ENCODE measurements at places on chromosomes 5 and 9.

DNA sequence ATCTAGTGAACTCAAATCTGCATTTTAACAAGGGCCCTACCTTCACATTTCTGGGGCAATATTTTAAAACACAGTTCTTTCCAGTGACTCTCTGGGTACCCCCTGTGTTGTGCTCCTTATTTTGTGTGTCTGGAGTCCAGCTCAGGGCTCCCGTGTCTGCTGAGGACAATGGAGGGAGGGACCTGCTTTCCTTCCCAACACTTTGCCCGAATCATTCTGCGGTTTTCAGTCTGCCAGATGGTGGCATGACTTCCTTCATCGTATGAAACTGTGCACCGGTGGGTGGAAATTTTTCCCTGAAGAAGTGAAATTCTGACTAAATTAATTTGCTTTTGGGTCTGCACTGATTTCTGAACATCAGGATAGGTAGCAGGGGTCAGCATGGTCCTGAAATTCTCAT is 153.6 kb upstream of the CD180 start:
- no peak for DNase-seq

DNA sequence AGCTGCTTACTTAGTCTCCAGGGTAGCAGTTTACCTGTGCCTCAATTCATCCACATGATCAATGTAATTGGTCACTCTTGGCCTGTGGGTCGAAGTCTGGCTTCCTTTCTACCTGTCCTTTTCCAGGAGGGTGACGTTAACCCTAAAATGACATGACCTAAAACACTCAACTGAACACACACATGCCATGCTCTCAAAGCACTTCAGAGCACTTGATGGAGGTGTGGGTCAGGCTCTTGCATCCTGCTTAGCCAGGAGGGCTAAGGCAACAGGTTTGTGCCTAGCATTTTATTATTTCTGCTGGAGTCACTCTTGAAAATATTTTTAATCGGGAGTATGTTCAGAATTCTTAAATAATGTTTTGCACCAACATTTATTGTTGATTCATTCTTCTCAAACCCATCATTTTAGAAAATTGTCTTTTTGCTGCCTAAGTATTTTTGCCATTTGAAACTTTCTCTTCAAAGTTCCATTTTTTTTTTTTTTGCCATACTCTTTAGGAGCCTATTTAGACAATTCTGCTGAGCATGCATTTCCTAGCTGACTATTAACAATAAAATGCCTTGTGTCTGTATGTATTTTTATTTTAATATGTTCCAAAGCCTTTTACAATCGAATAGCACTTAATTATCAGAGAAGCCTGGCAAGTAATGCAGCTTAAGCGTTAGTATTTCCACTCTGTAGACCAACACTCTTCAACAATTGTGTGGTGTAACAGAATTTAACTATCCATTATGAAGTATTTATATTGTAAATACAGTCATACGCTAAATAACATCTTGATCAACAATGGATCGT is 59.1 kb downstream of the ATP10B start:
- DNase-seq = no peak

DNA sequence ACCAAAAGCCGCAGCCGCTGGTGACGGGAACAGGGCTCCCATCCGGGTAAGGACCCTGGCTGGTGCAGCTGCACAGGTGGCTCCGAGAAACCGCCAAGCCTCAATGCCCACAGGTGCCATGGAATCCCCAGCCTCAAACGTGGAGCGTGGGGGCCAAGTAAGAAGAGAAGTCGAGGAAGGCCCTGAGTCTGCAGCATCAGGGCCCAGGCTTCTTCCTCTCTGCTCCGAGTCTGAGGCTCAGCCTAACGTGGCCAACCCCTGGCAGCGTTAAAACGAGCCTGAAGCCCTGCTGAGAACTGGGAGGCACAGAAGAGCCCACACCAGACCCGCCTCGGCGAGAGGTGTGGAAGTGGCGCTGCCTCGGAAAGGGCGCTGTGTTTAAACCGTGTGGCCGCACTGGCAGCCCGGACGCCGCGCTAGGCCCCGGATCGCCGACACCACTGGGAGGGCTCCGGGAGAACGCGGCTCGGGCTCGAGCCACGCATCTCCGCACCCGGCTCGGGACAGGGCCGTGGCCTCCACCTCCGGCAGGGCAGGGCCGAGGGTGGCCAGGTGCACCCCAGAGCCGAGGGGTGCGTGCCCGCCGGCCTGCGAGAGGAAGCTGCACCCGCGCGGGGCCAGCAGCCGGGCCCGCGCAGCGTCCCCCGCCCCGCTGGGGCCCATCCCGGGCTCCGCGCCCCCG is 730 bp downstream of the ZMYND19 start:
- no peak for DNase-seq

GRCh38 chr5:68251386-68251785 is 35.8 kb downstream of the PIK3R1 start:
- no peak for DNase-seq

- no peak for DNase-seq
These were observed 12.5 kb downstream of the GLIS3 start for GRCh38 chr9:4287386-4287785.

- no peak for DNase-seq
These were observed 8.1 kb downstream of the FSD1L start for GRCh38 chr9:105455836-105456475.

DNA sequence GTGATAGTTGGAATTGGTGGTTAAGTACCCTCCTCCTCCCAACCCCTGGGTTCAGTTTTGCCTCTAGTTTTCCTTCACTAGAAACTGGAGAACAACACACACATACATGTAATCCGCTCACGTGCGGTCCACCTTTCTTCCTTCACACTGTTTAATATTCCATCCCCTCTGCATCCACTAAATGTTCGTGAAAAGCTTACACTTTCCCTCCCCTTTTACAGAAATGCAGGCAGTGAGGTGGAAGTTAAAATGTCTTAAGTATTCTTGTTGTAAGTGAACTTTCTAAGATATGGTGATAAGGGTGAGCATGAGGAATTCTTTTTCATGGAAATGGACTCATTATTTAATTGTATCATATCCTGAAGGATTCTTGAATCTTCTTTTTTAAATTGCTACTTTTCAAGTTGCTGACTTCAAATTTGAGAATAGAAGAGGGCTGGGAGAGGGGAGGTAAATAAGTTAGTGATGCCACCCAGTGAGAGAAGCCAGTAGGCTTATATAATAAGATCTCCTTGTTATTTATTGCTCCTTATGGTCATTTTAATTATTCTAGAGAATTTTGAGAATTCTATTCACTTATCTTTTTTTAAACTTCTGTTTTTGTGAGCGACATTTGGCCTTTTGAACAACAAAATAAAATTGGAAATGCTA is 90.2 kb downstream of the TLE4 start:
- DNase-seq = no peak

DNA sequence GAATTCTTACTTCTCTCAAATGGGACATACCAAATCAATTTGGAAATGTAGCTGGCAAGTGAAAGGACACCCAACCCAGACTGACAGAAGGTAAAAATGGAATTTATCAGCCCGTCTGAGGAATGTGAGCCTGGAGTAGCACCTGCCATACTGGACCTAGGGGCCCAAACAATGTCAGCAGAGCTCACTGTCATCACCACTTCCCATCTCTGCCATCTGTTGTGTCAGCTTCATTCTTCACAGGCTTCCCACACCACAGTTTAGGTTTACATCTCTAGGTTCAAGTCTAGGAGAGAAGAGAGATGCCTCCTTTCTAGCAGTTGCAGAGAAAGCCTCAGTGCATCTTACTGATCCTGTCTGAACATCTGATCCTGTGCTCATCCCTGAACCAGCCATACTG is 222.4 kb downstream of the DOCK8 start:
- DNase-seq = no peak

DNA sequence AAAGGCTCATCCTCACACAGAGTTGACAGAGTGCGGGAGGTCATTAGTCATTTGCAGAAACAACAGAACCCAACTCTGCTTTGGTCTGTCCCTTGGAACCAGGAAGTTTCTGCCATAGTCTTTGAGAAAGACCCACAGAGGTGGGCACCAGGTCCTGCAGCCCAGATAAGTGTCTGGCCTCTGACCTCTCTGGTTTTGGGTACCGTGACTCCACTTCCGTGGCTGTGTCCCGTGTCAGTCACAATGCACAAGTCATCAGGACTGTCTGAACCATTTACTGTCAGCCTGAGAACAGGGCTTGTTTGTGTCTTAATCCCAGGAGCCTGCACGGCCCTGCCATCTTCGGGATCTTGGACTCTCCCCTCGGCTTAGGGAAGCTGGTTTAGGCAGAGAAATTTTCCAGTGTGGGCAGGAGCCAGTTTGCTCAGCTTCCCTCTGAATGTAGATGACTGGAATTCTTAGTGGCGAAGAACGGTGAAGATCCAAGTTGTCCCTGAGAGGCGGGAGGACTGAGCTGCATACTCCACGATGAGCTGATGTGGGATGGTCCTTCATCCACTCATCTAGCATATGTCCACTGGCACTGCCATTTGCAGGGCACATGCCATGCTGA is 11.9 kb downstream of the GSN start:
- DNase-seq = no peak

- no peak for DNase-seq
These were observed 50.2 kb downstream of the OTULIN start for GRCh38 chr5:14714706-14715105.

- DNase-seq = no peak
These were observed 1.6 kb downstream of the IRX4 start for GRCh38 chr5:1881098-1881572.

DNA sequence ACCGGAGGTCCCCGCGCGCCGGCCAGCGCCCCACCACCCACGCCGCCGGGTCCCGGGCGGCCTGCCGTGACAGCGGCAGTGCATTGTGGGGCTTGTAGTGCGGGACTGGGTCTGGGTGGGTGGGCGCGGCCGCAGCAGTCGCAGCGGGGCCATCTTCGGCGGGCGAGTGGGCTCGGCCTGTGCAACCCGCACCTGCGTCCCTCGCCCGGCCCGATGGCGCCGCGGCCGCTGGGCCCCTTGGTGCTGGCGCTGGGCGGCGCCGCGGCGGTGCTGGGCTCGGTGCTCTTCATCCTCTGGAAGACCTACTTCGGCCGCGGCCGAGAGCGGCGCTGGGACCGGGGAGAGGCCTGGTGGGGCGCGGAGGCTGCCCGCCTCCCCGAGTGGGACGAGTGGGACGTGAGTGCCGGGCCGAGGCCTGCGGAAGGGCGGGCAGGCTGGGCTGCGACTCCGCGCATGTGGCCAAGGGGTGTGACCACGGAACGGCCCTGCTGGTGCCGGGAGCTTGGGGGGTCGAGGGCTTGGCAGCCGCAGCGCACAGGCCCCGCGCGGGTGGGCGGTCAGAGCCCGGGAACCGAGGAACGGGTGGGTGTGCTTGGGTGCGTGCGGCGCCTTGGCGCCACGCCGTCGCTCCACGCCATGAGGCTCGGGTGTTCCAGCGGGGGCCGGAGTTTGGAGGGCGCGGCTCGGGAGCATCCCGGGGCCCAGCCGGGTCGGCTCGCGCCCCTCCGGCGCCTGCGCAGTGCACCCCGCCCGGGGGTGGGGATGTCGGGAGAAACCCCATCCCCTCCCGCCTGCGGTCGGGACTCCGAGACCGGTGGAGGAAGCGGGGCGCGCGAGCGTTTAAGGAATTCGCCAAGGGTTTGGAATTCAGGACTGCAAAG is at the start of gene ARL10:
Gene ARL10, plus strand, starts transcription at position 137 of the 881 bp plus-strand sequence. Its CDS starts 77 bp downstream, at position 214.
- peak; percentile 40 for DNase-seq

- no peak for DNase-seq
These were observed 93.3 kb upstream of the SLC44A1 start for GRCh38 chr9:105150991-105151685.

DNA sequence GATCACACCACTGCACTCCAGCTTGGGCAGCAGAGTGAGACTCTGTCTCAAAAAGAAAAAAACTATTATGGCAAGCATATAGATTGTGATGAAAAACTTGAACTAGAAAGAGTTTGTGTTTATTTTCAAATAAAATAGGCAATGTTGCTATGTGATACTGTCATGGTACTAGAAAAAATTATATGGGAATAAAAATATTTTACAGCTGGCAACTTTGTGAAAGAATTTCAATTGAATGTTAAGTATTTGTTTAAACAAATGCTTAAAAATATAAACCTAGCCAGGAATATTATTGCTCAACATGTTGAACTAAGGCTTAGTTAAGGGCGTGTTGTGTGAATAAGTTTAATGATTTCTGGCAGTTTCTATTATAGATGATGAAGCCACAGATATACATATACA is 31.7 kb downstream of the HSDL2 start:
- no peak for DNase-seq

GRCh38 chr5:107218457-107219193 is 452.1 kb downstream of the EFNA5 start:
- DNase-seq = no peak

- no peak for DNase-seq
These were observed 62.9 kb downstream of the DENND1A start for GRCh38 chr9:123867034-123867433.

GRCh38 chr5:170339780-170340167 is 42.2 kb upstream of the LCP2 start:
- DNase-seq = no peak

GRCh38 chr9:126330536-126330935 is 3.9 kb downstream of the MVB12B start:
- DNase-seq = no peak

DNA sequence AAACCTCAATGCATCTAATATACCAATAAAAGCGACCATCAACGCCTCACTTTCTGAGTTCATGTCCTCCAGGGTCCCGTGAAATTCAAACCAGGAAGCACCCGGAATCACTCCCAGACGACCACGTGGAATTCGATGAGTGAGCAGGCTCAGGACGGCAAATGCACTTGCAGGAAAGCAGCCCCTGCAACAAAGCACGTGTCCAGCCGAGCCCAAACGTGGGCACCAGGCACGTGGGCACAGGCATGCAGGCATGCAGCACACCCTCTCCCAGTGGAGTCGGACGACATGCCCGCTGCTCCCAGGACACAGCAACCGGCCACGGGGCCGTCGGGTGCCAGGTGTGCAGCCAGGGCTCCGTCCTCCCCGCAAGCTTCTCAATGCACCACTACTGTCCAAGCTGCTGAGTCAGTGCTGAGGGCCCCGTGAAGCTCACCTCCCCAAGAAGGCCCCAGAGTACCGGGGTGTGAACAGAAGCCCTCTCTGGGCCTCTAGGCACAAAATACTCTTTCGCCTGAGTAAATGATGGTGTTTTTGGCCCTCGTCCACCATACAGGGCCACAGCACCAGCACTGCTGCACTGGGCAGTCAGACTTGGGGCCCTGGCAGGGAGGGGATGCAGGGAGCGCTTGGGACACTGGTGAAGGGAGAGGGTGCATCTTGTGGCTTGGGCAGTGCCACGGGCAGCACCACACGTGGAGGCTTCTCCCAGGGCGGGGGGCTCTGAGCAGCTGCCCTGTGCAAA is 87.6 kb downstream of the VAV2 start:
- no peak for DNase-seq

- no peak for DNase-seq
These were observed 366.1 kb downstream of the DMRT2 start for GRCh38 chr9:1416261-1416660.

GRCh38 chr9:33992632-33993031 is 56.1 kb downstream of the UBAP2 start:
- no peak for DNase-seq

GRCh38 chr9:95024097-95024671 is 293.3 kb downstream of the FANCC start:
- no peak for DNase-seq

DNA sequence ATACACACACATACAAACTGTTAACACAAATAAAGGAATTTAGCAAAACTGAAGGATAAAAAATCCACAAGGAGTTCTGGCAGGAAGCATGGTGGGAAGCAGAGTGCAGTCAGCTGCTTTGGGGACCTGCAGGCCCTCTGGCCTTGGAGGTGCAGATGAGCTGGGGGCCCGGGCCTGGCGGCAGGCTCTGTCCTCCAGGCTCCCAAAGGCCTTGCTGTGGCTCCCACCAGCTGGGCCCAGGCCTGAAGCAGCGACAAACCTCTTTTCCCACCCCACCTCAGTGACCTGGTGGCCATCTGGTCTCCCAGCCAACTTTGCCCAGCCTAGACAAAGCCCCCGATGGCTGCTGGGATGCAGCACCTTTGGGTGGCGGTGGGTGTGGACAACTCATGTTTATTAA is 67.8 kb downstream of the GLRA1 start:
- DNase-seq = no peak

- no peak for DNase-seq
These were observed 37.5 kb downstream of the ACTBL2 start for GRCh38 chr5:57445006-57445704.

All from stimulated activated CD8-positive, alpha-beta memory T cell treated with anti-CD3 and anti-CD28 coated beads, Interleukin-15, amount 100 ng/mL, for 24 hours (primary cell).